ENCODE measurements at places on chromosomes 16 and 17. TPM values are rescaled to one million over a fixed set of nuclear protein-coding genes. Genes with fewer than 3 reads are reported as not detected.

DNA sequence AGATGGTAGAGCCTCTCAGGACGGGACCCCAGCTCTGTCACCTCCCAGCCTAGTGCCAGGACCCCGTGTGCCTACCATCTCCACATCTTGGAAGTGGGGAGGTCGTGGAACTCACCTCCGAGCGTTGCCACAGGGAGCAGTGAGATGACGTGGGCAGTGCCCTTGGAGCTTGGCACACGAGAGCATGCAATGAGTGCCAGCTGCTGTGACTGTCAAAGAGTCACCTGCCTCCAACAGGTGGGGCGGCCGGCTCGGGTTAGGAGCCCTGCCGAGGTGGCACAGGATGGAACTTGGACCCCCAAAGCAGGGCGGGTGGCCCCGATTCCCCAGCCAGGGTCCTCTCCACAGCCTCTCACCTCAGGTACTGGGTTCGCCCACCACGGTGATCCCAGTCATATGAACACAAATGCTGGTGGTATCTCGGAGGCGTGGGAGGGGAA, 5.5 kb downstream of the VPS4A start:
- DNase-seq: no peak

Gene CORO1A
- total RNA-seq: 7.6 TPM

- no peak for DNase-seq
These were observed 8.3 kb upstream of the RASD1 start for GRCh38 chr17:17504341-17505140.

- no peak for DNase-seq
These were observed 96.5 kb upstream of the ASIC2 start for GRCh38 chr17:33389504-33390135.

DNA sequence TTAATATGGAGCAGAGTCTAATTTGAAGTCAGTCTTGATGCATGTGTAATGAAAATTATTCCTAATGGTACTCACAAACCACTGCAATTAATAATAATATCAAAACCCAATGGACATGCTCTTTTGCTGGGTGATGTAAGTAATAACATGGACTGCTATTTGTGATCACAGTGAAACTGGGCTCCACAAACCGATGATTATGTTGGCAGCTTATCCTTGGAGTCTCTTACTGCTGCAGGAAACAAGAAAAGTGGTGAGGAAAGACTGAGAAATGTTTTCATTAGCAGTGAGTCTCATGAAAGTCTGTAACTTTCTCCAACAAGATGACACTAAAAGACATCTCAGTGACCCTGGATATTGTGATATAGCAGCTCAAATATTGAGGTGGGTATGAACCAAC, 45.2 kb downstream of the TMEM100 start:
- no peak for DNase-seq

- no peak for DNase-seq
These were observed 138.3 kb downstream of the UTP18 start for GRCh38 chr17:51398687-51399086.

GRCh38 chr17:2034157-2034556, 4.2 kb downstream of the DPH1 start:
- DNase-seq: no peak
